ENCODE measurements at places on chromosomes 16 and 17.

DNA sequence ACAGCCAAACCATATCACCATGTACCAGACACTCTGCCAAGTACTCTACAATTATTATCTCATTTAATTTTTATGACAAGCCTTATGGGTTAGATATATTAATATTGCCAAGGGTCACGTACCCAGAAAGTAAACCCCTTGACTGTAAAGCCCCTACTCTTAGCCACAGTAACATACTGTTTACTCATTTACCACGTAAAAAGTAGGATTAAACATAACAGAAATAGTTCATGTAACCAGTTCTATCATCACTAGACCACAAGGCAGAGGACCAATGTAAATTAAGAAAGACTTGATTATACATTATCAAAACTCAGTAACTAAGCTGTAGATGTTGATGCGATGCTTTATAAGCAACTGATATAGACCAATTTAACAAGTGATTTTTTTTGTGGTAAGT, 101.5 kb upstream of the CNTNAP4 start:
- DNase-seq: no peak

DNA sequence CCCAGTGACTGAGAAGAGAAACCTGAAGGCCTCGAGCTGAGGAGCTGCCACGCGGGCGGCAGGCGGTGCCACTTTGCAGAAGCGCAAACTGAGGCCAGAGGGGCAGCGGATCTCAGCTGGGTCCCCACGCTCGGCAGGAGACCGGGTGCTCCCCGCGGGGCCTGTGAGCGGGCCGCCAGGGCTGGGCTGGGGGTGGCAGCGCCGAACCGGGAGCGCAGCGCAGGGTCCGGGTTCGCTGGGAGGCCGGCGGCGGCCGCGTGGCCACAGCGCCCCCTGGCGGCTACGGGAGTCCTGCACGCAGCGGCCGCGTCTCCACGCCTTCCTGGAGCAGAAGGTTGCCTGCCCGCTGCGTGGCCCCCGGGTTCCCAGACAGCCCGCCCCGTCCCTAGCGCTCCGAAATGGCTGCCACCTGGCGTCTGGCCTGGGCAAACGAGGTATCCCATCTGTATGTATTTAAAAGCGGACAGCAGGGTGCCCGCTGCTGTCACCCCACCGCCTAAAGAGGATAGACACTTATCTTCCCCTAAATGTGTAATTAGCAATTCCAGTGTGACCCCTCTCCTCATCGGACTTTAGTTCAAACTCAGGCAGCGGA, 96.1 kb upstream of the CDH5 start:
- DNase-seq: peak; percentile 33

GRCh38 chr16:60123392-60124023, 1389.4 kb upstream of the GOT2 start:
- DNase-seq: no peak

GRCh38 chr17:42183741-42184711, 1.2 kb downstream of the HCRT start:
- DNase-seq: peak; percentile 66
